ENCODE measurements at places on chromosomes 7 and 10.
A peak's percentile ranks its signal among the peaks of the same experiment; 100 is the strongest.

- DNase-seq, result peak; percentile 56
Measured at GRCh38 chr7:75727881-75728593, 10.7 kb downstream of the HIP1 start.

DNA sequence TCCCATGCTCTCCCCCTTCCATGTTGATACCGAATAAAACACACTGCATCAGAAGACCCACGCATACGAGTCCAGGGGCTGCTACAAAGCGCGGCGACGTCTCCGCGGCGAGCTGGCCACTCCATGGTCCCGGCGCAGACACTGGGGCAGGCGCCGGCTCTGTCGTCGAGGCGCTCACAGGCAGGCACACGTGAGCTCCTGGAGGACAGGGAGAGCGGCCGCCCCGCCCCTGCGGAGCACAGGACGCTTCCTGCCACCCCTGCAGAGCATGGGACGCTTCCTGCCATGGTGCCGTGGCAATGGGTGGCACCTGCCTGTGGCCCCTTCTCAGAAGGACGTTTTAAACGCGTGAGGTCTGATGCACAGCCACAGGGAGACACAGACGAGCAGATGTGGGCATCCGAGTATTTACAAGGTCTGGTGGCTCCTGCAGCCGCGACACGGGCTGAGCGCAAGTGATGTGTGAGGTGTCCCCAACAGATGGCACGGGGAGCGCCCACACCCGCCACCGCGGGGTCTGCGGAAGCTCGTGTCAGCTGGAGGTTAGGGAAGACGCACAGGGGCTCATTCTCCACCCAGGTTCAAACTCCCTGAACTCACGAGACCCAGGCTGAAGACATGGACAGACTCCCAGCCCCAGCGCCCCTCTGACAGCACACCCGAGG, 21.4 kb upstream of the GPR146 start:
- DNase-seq, result no peak

GRCh38 chr7:48411619-48412018, 240.4 kb downstream of the ABCA13 start:
- DNase-seq, result no peak

DNA sequence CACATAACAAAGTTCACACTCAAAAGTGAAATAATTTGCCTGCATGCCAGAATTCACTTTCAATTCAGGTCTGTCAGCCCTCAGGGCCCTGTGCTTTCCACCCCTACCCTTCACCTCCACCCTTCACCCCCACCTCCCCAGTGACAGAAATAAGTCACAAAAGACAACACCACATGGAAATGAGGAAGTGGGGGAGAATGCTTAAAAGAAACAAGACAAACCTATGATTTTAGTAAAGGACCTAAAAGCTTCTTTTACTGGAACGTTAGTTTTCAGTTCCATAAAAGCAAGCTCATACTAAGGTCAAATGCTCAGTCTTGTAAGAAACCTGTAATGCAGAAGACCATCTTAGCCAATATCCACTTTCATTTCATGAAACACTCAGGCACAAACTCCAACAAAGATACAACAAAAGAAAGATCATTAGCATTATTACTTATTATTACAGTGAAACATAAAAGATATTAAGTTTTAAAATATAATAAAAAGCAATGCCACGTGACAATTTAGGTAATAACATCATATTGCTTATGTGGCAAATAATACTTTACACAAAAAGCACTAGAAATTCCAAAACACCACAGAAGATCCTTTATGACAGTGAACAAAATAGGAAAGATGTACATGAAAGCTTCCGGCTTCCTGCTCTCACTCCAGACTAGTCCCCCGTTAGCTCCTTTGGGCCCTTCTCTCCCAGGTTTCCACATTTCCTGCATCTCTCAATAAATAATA, 112.1 kb downstream of the LMBR1 start:
- no peak for DNase-seq

DNA sequence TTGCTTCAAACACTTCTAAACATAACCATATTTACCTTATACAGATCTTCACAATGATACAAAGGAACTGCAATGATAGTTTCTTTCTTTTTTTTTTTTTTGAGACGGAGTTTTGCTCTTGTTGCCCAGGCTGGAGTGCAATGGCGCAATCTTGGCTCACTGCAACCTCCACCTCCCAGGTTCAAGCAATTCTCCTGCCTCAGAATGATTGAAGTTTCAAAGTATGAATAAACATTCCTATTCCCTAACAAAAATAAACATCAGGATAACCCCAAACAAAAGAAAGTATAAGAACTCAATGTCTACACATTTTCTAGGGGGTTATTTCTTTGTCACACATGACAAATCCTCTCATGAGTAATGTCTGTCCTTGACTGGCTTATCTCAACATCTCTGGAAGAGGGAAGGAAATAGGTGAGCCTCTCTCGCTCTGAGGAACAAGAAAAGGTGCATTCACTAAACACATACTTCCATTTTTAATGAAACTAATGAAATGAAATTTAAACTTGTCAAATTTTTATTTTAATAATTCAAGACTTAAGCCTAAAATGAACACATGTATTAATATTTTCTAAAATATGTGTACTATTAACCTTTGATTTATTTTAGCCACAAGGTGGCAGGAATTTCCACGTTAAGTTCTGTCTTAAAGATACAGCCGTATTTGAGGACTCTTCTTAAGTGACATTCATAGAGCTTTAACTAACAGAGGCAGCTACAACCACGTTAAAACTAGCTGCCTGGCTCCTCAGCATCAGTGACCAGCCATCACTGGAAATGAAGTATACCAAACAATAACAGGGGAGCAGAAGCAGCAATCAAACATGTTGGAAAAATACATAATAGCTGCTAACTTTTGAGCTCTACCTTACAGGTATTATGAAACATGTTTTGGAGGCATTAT, 58.3 kb downstream of the MALSU1 start:
- peak; percentile 72 for DNase-seq

- DNase-seq, result no peak
Measured at GRCh38 chr7:36781011-36781738, 56.9 kb upstream of the AOAH start.

DNA sequence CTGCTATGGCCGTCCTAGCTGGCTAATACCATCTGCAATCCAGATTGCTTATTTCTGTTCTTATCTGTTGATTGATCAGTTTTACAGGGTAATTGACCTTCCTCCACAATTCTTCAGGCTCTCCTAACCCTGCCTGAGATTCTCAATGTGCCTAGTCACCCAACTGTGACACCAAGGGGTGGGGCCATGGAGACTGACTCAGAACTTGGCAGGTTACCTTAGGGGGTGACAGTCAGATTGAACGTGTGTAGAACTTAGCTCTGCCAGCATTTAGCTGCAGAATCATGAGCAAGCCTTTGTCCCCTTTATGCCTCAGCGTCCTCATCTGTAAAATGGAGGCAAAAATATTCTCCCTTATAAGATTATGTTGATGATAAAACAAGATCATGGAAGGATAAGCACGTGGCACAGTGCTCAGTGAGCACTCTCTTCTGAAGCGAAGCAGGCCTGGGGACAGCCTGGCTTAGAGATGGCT, 19.1 kb upstream of the LEP start:
- DNase-seq, result peak; percentile 83

GRCh38 chr7:67493366-67493765, 496.7 kb downstream of the TYW1 start:
- no peak for DNase-seq

- no peak for DNase-seq
Measured at GRCh38 chr7:80147543-80148391, 13.1 kb downstream of the GNAI1 start.

DNA sequence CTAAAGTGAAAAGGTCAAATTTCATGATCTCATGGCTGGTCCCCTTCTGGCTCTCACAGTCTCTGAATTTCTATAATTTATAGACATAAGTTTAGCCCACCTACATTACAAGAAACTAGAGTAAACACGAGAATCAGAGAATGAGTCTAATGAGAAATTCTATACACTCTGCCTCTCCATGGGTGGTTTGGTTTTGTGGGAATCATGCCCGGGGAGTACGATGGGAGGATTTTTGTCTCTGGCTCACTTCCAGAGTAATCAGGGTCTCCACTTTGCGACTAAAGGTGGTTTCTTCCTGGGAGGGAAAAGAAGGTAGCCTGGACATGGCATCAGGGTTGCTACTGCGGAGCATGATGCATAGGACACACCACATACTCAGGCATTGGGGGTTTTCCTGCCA, 69.7 kb downstream of the MRC1 start:
- no peak for DNase-seq
